Liver (tissue), 10 donors: ENCODE measurements at places on chromosomes 1 and 21. TPM values are rescaled to one million over a fixed set of nuclear protein-coding genes. Genes with fewer than 3 reads are reported as not detected.

The UTS2 gene
- total RNA-seq, result not detected

GRCh38 chr1:173195596-173196088, 11.5 kb downstream of the TNFSF4 start:
- peaks cover 8% of the 10 kb centered on the region for H3K4me1 ChIP-seq
- H3K36me3 ChIP-seq, result no peaks in the 10 kb centered on the region
- no peak overlapping the region for H3K27ac ChIP-seq
- no peak for DNase-seq
- no peaks in the 10 kb centered on the region for H3K27me3 ChIP-seq

- H3K4me1 ChIP-seq, result no peaks in the 10 kb centered on the region
- no peak for DNase-seq
- no peaks in the 10 kb centered on the region for H3K27me3 ChIP-seq
- H3K36me3 ChIP-seq, result no peaks in the 10 kb centered on the region
Measured at GRCh38 chr21:25931765-25932164, 197.0 kb downstream of the GABPA start.

DNA sequence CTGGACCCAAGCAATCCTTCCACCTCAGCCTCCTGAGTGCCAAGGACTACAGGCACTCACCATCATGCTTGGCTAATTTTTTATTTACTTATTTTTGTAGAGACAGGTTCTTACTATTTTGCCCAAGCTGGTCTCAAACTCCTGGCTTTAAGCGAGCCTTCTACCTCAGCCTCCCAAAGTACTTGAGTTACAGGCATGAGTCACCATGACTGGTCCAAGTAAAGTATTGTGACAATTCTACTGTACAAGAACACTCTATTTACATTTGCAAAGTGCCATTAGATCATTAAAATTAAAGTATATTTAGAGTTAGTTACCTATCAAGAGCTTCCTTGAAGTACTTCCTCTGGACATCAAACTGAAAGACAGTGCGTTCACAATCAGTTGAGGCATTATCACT, 44.8 kb downstream of the NRDC start:
- no peaks in the 10 kb centered on the region for H3K27me3 ChIP-seq
- no peak for DNase-seq
- no peak overlapping the region for H3K4me3 ChIP-seq
- peaks cover 20% of the 10 kb centered on the region for H3K36me3 ChIP-seq
- H3K27ac ChIP-seq, result no peak overlapping the region

The PLA2G2D gene
- 0.14 TPM for total RNA-seq

The IVL gene
- not detected for total RNA-seq

The TLR5 gene
- 0.93 TPM for total RNA-seq

The VHLL gene
- 0.67 TPM for total RNA-seq

GRCh38 chr1:83701355-83701754, 297.6 kb downstream of the TTLL7 start:
- no peak overlapping the region for H3K4me3 ChIP-seq
- H3K4me1 ChIP-seq, result no peaks in the 10 kb centered on the region
- no peak overlapping the region for H3K27ac ChIP-seq
- H3K27me3 ChIP-seq, result no peaks in the 10 kb centered on the region

- no peaks in the 10 kb centered on the region for H3K27me3 ChIP-seq
- H3K36me3 ChIP-seq, result no peaks in the 10 kb centered on the region
- H3K4me1 ChIP-seq, result no peaks in the 10 kb centered on the region
- H3K27ac ChIP-seq, result no peak overlapping the region
Measured at GRCh38 chr1:70628973-70629372, 217.9 kb downstream of the CTH start.

The AVPR1B gene
- total RNA-seq, result not detected
